Stimulated activated CD4-positive, alpha-beta T cell treated with anti-CD3 and anti-CD28 coated beads, TNF-alpha, amount 100 ng/mL, for 24 hours (primary cell): ENCODE measurements at places on chromosomes 12 and 14.

- no peak for DNase-seq
Observed at GRCh38 chr12:31526158-31526546, 64.8 kb downstream of the DENND5B start.

- no peak for DNase-seq
Observed at GRCh38 chr14:80078501-80078900, 132.8 kb downstream of the DIO2 start.

DNA sequence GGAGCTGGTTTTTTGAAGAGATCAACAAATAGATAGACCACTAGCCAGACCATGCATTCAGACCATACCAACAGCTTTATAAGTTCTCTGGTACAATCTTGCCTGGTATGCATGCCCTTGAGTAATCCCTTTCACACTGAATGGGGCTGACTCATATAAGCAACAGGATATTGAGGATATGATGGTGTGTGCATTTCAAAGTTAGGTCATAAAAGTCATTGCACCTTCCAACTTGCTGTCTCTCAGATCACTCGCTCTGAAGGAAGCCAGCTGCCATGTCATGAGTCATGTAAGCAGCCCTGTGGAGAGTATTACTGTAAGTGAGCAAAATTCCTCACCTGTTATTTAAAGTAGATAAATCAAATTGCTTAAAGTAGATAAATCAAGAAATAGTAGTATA lies 45.0 kb upstream of the OR6J1 start:
- DNase-seq = no peak

- DNase-seq = no peak
Observed at GRCh38 chr12:114209861-114210260, 196.1 kb downstream of the TBX5 start.

GRCh38 chr14:63045234-63045611 lies at the start of gene KCNH5:
KCNH5 (minus strand) TSS chr14:63045458; CDS start chr14:63045186, 272 bp downstream.
- no peak for DNase-seq

DNA sequence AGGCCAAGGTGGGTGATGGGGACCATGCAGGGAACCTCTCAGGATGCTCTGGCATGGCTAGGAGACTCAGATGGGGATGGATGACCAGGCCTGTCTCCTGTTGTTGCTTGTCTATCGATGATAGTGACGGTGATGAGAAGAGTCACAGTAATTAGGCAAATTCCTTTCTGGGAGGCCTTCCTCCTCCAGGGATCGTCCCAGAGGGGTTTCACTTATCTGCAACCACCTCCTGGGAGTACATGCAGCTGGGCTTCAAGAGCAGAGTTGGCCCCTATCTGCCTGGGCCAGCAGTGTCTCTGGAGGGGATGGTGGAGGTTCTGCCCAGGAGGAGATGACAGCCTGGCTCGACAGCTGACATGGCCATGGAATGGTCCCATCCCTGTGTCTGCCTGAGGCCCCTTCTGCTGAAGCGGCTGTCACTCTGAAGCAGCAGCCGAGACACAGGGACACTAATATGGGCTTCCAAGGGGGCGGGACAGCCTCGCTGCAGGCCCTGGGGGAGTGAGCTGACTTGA lies 27.5 kb upstream of the OAS1 start:
- DNase-seq = no peak

DNA sequence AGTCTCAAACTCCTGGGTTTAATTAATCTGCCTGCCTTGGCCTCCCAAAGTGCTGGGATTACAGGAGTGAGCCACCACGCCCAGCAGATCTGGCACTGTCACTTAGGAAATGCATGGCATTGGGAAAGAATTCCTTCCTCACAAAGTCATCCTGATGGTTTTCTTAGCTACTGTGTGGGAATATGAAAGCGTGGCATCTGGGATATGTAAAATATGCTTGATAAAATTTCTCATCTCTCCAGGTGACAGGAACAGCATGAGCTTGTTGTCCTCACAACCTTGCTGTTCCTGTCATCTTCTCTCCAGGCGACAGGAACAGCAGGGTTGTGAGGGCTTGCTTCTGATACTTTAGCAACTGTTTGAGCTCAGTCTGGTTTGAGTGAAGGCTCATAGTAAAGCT lies 16.1 kb upstream of the AICDA start:
- DNase-seq = no peak

DNA sequence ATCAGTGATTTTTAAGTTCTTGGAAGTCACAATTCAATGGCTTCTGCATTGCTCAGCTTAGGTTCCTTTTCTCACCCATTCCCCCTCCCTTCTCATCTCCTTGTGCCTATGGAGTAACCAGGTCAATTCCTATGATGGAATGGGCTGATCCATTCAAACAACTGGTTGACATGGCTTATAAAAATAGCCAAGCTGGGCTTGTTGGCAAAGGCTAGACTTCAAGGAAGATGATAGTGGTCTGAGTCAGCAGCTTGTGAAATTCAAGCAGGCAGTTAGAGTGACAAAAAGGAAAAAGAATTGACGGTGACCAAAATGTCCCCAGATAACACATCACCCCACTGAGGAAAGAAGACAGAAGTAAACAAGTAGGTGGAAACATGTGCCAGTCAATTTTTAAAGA lies 119.9 kb upstream of the PCED1B start:
- no peak for DNase-seq

DNA sequence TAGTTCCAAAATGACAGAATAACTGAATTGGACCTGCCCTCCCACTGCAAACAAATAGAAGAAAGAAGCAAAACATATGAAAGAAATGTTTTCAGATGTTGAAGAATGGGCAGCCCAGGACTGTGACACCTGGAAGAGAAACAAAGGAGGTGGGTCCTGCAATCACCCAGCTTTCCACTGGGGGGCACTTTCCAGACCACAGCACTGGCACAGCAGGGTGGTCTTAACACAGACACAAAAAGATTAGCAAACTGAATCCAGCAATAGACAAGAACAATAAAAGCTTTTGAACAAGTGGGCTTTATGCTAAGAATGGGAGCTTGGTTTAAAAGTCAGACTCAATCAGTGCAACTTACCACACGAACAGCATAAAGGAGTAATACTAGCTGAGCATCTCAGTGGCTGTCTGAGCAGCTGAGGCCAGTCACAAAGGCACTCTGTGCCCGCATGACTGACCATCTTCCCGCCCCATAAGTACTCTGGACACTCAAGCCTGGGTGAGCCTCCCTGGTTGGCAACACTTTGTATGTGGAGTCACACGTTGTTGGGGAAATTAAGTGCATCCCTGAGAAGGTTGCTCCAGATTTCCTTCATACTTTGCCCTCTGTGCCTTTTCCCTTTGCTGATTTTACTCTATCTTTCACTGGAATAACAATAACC lies 27.7 kb downstream of the JKAMP start:
- DNase-seq = no peak

- DNase-seq = peak; percentile 12
Observed at GRCh38 chr12:112496496-112496895, 77.7 kb downstream of the PTPN11 start.

DNA sequence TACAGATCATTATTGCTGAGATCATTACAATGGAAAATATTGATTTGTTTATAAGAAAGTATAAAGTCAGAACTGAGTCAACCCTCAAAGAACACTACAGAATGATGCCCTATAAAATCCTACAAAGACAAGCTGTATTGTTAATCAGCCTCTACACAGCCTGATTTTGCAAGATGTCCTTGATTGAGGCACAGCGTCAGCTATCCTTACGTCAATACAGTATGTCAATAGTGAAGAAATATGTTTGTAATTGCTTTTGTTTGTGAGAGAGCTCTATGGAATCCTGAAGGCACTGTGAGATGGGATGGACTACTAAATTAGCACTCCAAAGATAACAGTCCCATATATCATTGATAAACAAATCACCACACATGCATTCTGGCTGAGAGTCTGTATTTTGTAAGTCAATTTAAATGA lies 70.7 kb downstream of the RASSF9 start:
- no peak for DNase-seq

DNA sequence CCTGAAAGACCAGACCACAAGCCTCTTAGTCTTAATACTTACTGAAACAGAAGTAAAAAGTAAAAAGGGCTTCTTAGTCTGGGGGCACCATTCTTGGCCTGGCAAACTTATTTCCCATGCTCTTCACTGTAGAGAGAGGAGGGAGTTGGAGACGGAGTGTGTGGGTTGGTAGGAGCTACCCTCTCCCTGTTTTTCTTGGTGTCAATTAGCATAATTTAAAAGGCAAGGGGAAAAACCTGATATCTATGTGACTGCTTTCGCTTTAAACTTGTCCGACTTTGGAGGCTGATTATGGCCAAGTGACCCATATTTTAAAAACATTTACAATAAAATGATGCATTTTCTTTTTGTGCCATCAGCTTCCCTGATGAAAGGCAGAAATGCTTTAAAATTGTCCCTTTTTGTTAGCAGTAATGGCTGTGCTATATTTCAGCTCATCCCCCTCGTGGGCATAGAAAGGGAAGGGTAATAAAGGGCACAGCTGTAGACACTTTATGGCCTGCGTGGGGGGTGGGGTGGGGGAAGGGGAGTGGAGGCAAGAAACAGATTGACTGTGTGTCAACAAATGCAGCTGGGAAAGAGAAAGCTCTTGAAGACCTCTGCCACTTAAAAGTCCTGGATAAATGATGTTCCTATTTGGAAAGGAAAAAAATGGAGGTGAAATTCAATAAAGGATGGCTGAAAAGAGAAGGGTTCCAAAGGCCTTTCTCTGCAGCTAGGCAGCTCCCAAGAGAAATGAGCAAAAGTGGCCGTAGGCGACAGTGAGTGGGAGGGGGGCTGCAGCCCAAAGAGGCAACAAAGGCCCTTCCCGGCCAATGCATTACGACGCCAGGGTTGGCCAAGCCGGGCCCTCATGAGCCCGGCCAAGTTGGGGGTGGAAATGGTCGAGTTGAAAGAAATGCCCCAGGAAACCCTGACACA lies 57.5 kb upstream of the TMEM263 start:
- DNase-seq = no peak

- no peak for DNase-seq
Observed at GRCh38 chr12:6980740-6981139, 10.0 kb downstream of the EMG1 start.

DNA sequence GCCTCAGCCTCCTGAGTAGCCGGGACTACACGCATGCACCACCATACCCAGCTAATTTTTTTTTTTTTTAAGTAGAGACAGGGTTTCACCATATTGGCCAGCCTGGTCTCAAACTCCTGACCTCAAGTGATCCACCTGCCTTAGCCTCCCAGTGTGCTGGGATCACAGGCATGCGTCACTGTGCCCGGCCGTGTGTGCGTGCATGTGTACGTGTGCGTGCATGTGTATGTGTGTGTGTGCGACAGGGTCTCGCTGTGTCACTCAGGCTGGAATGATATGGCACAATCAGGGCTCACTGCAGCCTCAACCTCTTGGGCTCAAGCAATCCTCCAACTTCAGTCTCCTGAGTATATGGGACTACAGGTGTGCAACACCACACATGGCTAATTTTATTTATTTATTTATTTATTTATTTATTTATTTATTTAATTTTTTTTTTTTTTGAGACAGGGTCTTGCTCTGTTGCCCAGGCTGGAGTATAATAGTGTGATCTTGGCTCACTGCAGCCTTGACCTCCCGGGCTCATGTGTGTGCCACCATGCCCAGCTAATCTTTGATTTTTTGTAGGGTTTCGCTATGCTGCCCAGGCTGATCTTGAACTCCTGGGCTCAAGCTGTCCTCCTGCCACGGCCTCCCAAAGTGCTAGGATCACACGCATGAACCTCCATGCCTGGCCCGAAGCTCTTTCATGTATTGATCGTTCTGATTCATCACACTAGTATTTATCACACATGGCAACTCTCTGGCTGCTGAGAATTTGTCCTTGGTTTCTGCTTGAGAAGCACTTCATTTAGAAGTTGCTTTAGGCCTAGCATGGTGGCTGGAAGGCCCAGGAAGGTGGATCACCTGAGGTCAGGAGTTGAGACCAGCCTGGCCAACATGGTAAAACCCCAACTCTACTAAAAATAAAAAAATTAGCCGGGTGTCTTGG lies 35.9 kb upstream of the CLIP1 start:
- DNase-seq = no peak

DNA sequence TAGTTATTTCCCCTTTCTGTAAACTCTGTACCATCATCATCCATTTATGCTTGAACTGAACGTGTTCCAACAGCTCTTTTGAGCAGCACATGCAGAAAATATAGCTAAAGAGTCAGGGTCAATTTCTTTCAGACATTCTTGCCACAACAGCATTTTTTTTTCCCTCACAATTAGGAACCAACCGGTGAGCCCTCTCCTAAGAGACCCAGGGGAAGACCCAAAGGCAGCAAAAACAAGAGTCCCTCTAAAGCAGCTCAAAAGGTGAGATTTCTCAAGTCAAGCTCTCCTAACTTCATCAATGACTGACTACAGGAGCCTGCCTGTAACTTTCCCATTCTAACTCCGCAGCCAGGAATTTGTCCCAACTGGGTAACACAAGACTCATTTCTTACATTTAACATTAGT lies 3.5 kb downstream of the HMGA2 start:
- DNase-seq = no peak

DNA sequence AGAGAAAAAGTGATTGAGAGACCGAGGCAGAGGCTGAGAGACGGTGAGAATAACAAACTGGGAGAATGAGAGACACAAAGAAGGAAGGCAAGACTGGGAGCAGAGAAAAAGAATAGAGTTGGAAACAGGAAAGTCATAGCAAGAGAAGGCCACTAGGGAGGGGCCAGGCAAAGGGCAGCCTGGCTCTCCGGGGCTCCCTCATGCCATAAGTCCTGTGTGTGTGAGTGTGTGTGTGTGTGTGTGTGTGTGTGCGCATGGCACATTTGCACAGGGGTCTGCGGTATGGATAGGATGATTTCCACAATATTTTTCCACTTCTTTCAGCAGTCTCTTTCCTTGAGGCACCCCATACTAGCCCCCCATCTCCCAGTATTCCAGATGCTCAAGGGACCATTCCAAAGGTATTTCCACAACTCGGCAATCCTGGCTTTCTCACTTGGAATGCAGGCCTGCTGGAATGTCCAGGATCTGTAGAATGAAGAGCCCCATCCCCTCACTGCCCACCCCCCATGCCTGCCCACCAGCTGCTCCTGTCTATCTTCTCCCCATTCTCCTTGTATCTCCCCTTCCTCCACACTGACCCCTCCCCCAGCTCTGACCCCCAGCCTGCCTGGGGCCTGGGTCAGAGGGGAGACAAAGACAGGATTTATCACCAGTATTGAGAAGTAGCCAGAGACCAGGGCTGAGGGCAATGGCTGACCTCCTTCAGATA lies 9.0 kb downstream of the GPR84 start:
- no peak for DNase-seq
